ENCODE measurements at places on chromosomes 16 and 17.

- peak; percentile 56 for DNase-seq
These were observed 63.3 kb downstream of the PECAM1 start for GRCh38 chr17:64327201-64327930.

DNA sequence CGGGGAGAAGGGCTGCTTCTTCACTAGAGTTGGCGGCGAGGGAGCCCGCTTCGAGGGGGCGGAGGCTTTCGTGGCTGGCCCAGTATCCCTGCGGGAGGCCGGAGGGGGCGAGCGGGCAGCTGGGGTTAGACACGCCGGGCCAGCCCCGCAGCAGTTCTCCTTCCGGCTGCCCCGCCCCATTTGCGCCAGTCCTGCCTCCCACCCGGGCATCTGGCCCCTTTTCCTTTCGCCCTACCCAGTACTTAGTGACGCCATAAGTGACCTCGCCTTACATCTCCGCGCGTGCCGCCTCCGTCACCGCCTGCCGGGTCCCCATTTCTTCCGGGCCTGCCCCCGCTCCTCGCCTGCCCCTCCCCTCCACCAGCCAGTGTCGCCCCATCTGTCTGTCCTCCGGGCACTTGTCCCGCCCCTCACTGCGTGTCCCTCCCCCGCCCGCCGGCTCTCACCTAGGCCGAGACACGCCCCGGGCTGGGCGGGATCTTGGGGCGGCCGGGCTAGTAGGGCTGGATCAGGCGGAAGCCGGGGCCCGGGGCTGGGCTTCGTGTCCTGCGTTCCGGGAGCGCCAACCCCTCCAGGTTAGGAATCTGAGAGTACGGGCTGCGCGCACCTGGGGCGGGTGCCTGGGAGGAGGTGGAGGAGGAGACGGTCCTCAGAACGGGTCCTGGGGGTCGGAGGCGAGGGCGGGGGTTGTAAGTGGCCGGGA, 14.3 kb downstream of the SPATA32 start:
- peak; percentile 88 for DNase-seq

DNA sequence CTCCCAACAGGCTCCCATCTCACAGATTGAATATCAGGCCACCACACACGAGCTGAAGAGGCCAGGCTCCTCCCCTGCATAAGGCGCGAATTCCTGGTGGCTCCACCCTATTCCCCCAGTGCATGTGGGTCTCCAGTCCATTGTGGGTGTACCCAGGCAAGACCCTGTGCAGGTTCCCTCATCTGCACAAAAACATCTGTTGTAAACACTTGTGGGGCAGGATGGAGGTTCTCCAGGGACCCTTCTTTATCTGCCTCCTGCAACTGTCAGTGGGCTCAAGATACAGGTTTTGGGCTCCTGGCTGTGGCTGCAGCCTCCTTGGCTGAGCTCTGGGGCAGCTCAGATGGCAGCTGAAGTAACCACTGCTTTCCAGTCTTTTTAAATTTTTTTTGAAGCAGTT, 17.6 kb upstream of the LGALS9 start:
- no peak for DNase-seq

DNA sequence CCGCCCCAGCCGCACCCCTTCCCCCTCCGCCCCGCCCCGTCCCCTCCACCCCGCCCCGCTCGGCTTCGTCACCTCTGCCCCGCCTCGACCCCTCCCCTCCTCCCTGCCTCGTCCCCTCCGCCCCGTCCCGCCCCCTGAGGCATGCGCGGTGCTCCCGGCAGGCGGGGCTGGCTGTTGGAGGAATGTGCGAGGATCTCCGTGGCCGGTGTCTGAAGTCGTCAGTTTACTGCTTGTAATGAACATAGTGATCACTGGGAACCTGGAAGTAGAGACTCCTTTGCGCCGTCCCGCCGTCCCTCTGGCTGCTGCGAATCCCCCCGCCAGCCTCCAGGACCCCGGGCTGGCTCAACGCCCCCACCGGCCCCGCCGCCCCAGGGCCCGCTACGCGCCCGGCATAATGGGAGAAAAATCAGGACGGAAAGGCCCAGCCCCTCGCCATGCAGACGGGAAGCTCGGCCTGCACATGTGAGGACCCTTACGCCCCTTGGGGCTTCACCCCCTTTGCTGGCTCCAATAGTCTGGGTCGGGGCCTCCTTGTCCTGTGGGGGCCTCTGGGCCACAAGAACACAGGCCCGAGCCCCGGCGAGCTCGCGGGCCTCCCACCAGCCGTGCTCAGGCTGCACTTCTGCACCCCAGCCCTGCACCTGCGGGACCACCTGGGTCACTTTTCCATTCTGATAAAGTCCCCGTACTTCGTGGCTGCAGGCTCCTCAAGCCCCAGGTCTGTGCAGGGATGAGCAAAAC, 743.1 kb downstream of the KCNJ18 start:
- DNase-seq, result no peak

DNA sequence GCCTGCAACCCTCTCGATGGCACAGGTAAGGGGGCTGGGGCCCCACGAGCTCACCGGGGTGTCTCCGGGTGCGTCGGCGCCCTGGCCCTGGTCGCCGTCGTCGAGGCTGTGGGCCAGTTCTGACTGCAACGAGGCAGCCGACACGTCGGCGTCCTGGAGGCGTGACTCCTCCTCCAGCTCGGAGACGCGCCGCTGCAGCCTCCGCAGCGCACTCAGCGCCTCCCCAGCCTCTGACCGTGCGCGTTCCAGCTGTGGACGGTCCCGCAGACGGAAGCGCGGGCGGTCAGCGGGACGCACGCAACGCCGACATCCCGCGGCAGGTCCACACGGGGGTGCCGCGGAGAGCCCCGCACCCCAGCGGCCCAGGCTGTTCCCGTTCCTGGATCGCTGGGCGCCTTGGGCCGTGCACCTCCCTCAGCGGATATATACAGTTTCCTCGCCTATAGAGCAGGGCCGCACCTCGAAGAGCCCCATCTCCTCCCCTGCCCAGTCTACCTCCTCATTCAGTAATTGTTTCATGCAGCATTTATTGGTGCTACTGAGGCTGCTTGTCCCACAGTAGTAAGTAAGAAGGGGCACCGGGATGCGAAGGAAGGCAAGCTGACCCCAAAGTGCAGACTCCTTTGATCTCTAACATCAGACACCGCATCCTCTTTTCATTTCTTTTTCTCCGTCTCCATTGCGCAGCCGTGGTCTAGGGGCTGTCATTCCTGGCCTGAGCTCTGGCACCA, 5.8 kb downstream of the THOC6 start:
- DNase-seq, result no peak

Measured in SK-N-DZ (cell line).